Upper lobe of right lung (tissue), 1 donor: ENCODE measurements at places on chromosomes 12 and 14.

GRCh38 chr12:46983959-46984841, 95.2 kb upstream of the PCED1B start:
- DNase-seq: no peak

GRCh38 chr12:44696542-44696941, 179.6 kb downstream of the NELL2 start:
- DNase-seq: no peak

DNA sequence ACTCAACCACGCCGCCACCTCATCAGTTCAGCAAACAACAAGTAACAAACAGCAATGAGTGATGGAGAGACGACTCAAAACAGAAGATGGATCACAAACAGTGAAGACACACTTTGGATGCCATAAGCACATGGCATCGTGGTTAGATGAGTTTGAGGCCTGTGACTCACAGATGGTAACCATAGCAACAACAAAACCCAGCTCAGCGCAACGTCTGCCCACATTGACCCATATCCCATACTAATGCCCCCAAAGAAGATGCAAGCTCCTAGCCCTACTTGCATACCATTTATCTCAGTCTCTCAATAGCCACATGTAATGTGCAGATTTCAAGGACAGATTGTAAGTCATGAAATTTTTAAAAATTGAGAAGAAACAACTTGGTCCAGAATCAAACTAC, 1322.3 kb upstream of the TMEM132C start:
- DNase-seq: no peak

DNA sequence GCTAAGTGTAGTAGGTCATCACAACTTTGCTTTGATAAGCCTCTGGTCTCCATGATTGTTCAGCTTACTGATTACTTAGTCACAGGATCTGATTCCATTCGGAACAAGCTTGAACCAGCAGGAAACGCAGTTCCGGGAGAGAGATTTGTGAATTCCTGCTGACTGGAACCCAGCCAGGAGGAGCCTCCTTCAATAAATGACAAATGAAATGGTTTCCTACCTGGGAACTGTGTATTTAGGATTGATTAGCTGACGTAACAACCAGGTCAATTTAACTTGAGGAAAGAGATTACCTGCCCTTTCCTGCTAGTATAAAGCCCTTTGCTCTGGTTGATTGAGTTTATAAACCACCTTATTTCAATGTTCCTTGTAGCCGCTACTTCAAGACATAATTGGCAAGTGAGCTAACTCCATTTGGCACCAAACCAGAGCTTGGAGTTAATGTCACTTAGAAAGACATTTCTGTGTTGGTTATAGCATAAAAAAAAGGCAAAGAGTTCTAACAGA, 35.1 kb upstream of the KCNH3 start:
- DNase-seq: no peak

GRCh38 chr14:79248126-79248525, 963.2 kb downstream of the DIO2 start:
- DNase-seq: no peak
